ENCODE measurements at places on chromosomes 12 and 14.

GRCh38 chr14:87999277-87999676, 5.7 kb upstream of the GPR65 start:
- DNase-seq, result no peak

DNA sequence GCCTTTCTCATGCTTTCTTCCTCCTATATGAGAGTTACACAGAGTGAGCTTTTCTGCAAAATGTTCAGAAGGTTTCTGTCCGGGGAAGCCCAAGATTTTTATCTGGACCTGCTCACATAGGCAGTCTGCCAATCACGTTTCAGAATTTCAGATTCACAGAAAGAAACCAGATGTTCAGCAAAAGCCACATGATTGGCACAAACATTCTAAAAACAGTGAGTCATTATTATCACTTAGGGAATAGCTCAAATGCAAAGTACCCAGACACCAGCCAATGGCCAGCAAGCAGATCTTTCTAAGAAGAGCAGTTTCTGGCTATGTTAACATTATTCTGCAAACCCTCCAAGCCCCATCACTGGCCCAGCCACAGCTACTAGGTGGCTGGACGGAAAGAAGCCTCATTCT, 1558.5 kb upstream of the TMEM132C start:
- no peak for DNase-seq

DNA sequence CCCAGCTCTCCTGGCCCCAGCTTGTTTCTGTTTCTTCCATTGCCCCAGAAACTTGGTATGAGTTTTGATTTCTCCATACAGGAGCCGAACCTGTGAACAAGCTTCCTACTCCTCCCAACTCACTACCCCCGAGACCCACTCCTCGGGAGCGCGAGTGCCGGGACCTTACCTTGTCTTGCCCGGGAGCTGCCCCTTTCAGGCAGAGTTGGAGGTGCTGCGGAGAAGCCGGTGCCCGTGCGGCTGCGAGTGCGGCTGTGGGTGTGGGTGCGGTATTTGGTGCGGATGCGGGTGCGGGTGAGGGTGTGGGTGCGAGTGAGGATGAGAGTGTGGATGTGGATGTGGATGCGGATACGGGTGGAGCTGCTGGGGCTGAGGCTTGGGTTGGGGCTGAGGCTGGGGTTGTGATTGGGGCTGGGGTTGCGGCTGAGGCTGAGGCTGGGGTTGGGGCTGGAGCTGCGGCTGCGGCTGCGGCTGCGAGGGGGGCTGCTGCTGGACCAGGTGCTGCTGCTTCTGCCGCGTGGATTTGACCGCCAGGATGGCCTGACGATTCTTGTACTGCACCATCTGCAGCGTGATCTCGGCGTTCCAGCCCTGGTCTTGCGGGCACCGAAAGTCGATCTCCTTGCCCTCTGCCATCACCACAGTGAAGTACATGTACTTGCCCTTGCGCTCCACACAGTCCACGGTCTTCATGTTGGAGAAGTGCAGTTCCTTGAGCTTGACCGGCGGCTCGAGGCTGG, 1.1 kb downstream of the PHLDA1 start:
- peak; percentile 31 for DNase-seq

DNA sequence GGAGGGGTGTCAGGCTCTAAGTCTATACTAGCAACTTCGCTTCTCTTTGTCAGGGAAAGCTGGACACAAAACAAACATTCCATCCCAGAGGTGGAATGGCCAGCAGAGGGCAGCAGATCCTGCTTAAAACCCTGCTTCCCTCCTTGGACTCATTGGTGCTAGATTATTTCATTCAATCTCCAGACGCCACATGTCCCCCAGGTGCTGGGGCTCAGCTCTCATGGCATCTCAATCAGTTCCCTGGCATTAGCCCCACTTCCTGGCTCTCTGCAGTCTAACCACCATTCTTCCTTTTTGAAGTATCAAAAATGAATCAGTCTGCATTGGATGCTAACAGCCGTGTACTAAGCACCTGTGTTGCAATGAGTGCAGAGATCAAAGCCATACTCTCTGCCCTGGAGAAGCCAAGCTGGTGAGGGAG, 8.1 kb upstream of the PPP1R1A start:
- DNase-seq, result peak; percentile 74

DNA sequence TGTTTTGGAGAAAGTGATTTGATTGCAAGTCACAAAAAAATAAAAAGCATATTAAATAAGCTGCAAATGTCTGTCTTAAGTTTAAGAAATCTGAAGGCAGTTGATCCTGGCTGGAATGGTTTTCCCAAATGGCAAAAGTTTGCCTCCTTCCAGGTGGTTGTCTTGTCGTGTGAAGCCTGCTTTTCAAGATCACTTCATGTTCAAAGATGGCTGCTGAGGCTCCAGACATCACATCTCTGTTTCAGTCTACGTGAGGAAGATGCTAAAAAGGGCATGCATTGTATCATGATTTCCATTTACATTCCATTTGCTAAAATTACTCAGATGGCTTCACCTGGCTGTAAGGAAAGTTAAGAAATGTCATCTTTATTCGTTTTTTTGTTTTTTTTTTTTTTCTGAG, 31.6 kb upstream of the HMGA2 start:
- no peak for DNase-seq

DNA sequence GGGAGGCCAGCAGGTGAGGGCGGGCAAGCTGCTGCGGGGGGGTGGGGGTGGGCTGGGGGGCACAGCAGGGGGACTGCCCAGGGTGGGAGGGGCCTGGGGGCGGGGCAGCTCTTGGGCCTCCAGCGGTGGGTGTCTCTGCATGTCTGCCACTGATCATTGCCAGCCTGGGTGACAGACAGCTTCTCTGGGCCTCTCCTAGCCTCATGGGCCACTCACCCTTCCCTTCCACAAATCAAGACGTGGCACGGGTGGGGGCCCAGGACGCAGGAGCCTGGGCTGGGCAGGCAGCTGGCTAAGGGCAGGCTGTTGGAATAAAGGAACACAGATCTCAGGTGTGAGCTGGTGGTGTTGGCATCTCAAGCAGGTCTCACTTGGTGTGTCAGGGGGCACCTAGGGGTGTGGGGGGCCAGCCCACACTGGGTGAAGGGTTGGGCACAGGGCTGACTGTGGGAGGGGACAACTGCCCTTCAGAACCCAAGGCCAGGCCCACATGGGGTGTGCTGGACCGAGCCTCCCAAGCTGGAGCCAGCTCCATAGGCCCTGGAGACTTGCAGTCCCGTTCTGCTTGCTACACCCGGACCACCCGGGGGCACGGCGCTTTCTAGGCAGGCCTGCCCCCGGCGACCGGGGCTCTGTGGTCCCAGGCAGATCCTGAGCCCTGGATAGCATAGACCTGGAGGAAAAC, 3.0 kb downstream of the TEDC1 start:
- no peak for DNase-seq

GRCh38 chr12:120039711-120040110, 50.7 kb downstream of the BICDL1 start:
- DNase-seq, result no peak

DNA sequence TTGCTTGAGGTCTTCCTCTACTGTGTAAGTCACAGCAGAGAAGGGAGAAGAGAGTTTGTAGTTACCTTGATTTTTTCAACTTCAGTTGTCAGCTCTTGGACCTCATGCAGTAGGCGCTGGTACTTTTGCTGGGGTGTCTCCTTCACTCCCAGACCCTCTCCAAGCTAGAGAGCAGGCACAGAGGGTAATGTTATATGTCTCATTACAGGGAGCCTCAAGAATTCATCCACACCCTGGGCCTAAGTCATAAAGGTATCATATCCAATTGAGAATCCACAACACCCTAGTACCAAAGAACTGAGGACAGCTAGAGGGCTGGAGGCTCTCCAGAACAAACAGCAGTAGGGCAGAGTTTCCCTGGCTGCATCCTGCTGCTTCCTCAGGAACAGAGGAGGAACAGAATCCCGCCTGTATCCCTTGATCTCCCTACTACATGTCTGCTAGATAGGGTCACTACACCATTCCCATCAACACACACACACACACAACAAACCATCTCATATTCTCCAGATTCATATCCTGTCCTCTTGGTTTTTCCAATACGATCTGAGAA, 11.9 kb downstream of the DCTN2 start:
- no peak for DNase-seq

- peak; percentile 34 for DNase-seq
Measured at GRCh38 chr12:49622501-49623141, 740 bp upstream of the PRPF40B start.

DNA sequence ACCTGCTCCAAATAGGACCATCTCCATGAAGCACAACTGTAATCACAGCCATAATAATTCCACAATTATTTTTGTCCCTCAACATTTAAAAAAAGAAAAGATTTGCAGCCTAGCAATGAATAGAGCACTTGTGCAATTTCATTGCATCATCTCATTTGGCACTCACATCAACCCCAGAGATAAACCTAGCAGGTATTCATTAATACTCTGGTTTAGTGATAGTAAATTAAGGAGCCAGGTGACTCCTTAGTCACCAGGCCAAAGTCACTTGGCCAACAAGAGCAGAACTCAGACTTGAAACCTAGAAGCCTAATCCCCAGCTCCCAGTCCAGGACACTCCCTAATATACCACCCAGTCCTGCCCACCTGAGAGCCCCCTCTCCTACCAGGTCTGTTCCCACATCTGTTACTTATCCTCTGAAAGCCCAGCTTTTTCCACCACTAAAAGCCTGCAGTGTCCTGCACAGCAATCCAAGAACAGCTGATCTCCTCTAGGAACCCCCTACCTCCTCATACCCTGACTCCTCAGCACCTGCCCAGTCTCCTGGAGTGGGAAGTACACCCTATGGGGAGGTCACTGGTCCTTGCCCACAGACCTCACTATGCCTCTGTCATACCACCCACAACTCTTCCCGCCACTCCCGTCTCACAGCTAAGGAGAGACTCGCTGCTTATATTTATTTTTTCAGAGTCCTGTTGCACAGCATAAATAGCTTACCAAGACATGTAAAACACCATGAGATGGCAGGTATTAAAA, 22.1 kb downstream of the OR10P1 start:
- DNase-seq, result no peak

DNA sequence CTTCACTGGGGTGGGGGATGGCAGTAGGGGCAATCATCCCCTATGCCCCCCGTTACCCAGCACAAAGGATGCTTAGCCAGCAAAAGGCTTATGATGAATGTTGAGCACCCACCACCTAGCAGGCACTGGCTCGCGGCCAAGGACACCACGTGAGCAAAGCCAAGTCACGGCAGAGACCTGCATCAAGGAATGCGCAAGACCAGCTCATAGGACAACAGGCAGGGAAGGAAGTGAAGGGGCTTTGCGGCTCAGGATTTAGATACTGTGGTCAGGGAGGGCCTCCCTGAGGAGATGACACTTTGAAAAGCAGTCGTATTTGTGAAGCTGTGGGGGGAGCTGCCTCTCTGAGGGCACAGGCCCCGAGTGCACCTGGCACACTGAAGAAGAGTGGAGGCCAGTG, 32.8 kb downstream of the SH2B3 start:
- DNase-seq, result no peak

- DNase-seq, result no peak
Measured at GRCh38 chr14:73240816-73241480, 3.6 kb downstream of the PAPLN start.

All from HEK293T (cell line).